ENCODE measurements at places on chromosomes 6 and 20.

- DNase-seq, result peak; percentile 24
These were observed at the start of gene HRH3 for GRCh38 chr20:62219992-62220665. Gene HRH3 (minus strand): TSS chr20:62220278. CDS start chr20:62219970, 308 bp downstream.

- DNase-seq, result no peak
These were observed 17.5 kb downstream of the GSTA2 start for GRCh38 chr6:52745764-52746201.

DNA sequence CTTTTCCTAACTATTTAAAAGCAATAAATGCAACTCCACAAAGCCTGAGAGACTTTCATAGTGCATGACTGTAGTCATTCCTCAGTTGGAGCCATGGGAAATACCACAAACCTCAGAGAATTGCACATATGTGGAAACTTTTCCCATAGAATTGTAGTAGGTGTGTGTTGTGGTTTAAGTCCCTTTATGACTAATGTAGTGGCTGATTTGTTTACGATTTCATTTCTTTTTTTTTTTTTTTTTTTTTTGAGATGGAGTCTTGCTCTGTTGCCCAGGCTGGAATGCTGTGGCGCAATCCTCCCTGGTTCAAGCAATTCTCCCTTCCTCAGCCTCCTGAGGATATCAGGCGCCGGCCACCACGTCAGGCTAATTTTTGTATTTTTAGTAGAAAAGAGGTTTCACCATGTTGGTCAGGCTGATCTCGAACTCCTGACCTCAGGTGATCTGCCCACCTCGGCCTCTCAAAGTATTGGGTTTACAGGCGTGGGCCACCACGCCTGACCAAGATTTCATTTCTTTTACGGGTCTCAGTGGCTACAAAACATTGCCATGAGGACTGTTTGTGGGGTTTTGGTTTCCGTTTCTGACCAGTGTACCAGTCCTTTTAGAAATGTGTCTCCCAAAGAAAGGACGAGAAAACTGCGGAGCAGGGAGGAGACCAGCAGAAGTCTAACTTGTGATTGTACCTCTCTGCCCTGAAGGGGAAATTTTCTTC, 212.1 kb upstream of the MARCKS start:
- DNase-seq, result no peak

DNA sequence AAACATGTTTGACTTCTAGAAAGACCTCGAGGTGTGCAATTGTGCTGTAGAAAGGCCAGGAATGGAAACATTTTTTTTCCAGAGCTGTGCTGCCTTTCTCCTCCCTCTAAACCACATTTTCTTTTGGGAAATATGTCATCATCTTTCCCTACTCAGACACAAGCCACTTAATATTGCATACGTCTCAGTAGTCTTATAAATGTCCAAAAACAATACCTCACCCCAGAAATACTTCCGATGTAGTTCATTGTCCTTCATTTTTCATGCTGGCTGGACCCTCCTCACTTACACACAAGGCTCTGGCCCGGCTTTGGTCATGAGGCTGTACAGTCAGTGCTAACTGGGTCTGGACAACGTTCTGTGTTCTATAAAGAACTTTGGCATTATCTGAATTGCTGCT, 126.4 kb downstream of the SCML4 start:
- DNase-seq, result no peak

GRCh38 chr6:14861491-14861943, 384.4 kb upstream of the JARID2 start:
- DNase-seq, result no peak

- no peak for DNase-seq
These were observed 54.2 kb downstream of the NFATC2 start for GRCh38 chr20:51488331-51488730.

- DNase-seq, result no peak
These were observed 38.7 kb downstream of the CDKAL1 start for GRCh38 chr6:20572940-20573339.

DNA sequence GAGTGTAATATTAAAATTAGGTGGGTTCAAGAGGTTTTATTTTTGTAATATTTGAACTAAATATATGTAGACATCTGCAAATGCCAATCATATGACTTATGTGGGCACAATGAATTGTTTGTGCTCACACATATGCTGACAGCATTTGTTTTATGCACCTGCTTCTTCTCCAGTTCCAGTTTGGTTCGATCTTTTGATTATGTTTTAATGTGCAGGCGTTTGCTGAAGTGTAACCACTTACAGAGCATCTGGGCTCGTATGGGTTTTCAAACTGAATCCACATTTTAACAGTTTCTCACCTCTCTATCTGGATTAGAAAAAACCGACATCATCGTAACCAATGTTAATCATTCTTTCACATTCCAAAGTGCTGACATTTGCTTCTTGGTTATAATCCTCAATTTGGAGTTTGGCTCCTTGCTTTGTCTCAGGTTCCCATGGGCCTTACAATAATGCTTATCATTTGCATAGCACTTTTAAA, 129.1 kb upstream of the SPACA1 start:
- no peak for DNase-seq

DNA sequence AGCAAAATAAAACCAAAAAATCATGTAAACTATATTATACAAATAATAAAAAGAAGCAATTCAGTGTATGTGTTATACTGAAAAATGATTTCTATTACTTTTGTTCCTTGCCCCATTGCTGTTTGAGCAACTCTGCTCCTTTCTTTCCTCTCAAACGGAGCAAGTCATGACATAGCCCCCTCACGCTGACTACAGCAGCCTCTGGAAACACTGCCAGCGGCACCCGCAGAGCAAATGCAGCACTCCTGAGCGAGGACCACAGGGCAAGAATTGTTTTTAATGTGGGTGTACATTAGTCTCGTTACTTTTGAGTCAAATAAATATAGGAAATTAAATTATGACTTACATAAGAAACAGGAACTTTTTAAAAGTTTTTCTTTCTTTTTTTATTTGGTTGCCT, 350.1 kb upstream of the HSF2 start:
- no peak for DNase-seq

DNA sequence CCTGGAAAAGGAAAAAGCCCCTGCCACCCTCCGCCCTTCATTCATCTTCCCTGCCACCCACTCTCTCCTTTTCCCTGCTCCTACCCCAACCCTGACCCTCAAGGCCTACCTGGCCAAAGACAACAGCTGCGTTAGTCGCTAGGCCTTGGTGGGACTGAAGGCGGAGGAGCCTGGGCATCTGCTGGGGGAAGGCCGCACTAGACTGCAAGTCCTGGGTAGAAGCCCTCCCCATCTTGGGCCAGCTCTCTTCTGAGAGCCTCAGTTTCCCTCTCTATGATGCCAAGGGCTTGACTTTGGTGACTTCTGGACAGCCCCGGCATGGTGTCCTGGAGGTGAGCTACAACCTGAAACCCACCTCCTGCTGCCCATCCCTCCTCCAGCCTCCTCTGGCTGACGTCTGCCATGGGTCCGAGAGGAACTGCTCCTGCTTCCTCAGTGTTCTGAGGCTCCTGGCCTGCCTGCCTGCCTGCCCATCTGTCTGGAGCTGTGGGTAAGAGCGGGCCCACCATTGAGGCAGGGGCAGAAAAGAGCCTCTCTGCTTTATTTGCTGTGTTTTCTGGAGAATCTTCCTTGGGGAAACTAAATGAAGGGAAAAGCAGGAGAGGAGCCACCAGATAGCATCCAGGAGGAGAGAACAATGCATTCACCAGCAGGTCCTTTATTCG, 7.5 kb upstream of the FOXC1 start:
- DNase-seq, result no peak

GRCh38 chr20:57133926-57134650, 132.4 kb downstream of the BMP7 start:
- DNase-seq, result no peak

- peak; percentile 58 for DNase-seq
These were observed 946 bp downstream of the BEND3 start for GRCh38 chr6:107114213-107114925.

- DNase-seq, result no peak
These were observed 535 bp downstream of the NKAIN2 start for GRCh38 chr6:123804014-123804786.

DNA sequence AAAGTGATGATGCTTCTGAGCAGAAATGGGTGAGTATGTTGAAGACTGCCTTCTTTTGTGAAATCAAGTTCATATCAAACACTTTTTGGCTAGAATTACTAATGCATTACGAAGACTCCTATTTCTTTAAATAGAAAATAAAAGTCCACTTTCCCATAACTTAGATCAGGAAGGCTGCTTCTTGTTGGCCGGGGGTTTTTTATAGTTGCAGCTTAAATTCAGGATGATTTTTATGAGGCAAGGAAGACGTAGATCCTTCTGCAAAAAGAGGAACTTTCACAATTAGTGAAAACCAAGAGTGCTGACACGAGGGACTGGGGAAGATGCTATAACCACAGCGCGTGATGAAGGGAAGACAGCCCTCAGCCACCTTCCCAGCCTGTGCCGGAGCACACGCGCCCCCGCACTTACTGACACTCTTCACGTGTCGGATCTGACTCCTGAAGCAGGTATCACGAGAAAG, 206.1 kb upstream of the PRDM1 start:
- DNase-seq, result no peak

DNA sequence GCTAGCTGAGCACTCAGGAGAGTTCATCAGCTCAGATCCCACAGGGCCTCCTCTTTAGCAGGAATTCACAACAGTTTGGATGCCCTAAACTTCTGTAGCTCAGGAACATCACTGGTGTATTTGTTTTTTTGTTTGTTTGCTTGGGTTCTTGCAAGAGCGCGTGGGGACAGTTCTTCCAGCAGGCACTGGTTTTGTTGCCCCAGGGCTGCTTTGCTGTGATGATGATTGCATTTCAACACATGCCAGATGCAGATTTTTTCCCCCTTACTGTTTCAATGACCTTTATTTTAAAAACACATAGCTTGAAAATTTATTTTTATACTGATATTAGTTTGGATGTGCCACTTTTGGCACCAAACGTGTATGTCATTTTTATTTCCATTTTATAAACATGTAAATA, 77.1 kb downstream of the DHX35 start:
- DNase-seq, result no peak

DNA sequence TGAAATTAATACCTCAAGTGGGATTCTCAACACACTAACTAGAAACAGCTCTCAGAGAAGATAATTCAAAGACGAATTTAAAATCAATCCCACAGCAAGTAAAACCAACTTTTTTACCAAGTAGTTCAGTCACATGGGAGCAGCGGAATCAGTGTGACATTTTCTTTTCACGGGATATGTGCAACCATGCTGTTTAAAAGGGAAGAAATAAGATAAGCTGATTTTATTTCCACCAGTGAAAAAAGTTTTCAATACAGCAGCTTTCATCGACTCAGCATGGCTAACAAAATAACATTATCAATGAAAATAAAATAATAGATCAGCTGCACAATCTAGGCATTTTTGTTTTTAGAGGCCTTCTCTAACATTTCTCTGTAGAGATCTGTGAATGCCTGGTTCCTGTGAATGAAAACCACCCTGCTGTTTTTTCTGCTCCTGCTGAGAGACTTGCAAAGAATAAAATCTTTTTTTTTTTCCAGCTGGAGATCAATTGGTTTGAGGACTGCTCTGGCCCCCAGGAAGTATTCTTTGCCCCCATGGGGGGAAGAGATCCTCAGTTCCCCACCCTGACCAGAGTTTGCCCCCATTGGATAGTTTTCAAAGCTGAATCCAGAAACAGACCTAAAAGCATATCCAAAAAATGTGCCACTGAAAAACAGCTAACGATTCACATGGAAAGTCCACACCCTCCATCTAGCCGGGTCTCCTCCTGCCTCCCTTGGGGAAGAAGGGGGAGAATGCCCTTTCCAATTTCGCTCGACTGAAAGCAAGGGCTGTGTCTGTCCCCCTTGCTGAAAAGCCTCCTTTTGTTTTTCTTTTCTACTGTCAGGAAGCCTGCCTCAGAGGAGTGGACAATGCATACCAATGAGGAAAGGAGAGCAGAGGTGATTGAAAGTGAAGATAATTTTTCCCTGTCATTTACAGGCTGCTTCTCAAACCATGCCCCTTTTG, 317.6 kb downstream of the PRKN start:
- DNase-seq, result no peak

DNA sequence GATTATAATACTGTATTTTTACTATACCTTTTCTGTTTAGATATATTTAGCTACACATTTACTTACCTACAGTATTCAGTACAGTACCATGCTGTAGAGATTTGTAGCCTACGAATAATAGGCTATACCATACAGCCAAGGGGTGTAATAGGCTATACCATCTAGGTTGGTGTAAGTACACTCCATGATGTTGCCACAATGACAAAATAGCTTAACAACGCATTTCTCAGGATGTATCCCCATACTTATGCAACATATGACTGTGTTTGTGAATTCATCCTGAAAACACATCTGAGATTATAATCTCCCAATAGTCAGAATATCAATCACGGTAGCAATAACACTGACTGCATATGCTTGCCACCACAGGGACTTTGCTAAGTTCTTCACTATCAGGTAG, 20.7 kb downstream of the B4GALT5 start:
- DNase-seq, result no peak

DNA sequence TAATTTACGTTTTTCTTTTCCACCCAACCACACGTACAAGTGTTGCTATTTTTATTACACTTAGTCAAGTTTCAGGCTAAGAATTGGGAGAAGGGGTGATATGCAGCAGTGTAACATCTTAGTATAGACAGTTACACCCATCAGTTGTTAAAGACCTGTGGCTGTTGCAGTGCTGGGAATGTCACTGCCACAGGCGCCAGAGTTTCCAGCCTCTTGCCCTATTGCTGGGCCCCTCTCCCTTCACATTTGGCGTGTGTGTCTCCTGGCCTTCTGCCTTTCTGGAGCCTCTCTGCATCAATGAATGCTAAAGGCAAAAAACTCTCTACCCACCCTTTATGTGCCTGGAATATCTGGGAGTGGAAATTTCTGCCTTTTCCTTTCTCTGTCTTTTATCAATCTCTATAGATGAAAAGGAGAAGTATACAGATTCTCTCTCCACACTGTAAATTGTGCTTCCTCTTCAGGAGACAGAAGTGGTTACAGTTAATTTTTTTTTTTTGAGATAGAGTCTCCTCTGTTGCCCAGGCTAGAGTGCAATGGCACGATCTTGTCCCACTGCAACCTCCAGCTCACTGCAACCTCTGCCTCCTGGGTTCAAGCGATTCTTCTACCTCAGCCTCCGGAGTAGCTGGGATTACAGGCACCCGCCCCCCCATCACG, 73.0 kb downstream of the TIAM2 start:
- DNase-seq, result no peak

DNA sequence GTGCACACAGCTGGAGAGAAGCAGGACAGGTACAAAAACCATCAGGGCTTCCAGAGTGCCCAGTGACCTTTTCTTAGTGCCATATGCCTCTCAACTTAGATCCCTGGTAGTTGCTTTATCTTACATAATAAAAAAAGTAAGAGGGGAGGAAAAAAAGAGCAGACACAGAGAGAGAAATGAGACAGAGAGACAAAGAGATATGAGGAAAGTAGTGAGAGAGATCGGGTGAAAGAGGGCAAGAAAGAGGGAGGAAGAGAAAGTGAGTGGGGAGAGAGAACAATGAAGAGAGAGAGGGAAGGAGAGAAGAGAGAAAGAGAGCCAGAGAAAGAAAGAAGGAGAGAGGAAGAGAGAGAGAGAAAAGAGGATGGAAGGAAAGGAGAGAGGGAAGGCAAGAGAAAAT, 131.6 kb downstream of the PTPRT start:
- no peak for DNase-seq

GRCh38 chr20:12255461-12255970, 337.8 kb downstream of the BTBD3 start:
- no peak for DNase-seq

All from effector CD4-positive, alpha-beta T cell (primary cell).